Small intestine (tissue), 16 donors: ENCODE measurements at places on chromosomes 13 and 19. TPM values are rescaled to one million over a fixed set of nuclear protein-coding genes. Genes with fewer than 3 reads are reported as not detected.

GRCh38 chr13:110263888-110264287 is 43.1 kb downstream of the COL4A1 start:
- no peaks in the 10 kb centered on the region for H3K36me3 ChIP-seq
- H3K4me3 ChIP-seq, result no peak overlapping the region
- H3K27ac ChIP-seq, result peak overlapping the region; percentile 32
- no peaks in the 10 kb centered on the region for H3K27me3 ChIP-seq

GRCh38 chr13:110311443-110312338 is 4.6 kb downstream of the COL4A2 start:
- peak overlapping the region; percentile 7 for H3K4me3 ChIP-seq
- H3K4me1 ChIP-seq, result peaks cover 32% of the 10 kb centered on the region
- peak overlapping the region; percentile 71 for H3K27ac ChIP-seq
- no peaks in the 10 kb centered on the region for H3K36me3 ChIP-seq
- DNase-seq, result no peak

DNA sequence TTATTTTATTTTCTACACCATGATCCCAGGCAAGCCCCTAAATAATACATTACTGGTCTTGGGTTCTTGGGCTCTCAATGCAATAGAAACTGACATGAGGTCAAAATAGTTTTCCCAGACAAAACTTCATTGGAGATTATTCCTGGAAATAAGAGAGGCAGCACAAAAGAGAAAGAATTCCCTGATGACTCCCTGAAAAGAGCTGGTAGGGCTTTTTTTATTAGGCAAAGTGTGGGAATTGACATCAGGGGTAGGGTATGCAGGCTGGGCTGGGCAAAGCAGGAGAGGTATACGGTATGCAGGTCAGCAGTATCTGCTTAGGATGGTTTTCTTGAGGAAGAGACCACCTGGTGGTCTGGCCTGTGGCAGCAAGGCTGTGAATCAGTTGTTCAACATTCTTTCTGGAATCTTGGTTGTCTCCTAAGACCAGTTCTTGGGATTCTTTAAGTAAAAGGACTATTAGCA is 9.3 kb upstream of the IGFL3 start:
- H3K36me3 ChIP-seq, result no peaks in the 10 kb centered on the region
- no peaks in the 10 kb centered on the region for H3K4me1 ChIP-seq

DNA sequence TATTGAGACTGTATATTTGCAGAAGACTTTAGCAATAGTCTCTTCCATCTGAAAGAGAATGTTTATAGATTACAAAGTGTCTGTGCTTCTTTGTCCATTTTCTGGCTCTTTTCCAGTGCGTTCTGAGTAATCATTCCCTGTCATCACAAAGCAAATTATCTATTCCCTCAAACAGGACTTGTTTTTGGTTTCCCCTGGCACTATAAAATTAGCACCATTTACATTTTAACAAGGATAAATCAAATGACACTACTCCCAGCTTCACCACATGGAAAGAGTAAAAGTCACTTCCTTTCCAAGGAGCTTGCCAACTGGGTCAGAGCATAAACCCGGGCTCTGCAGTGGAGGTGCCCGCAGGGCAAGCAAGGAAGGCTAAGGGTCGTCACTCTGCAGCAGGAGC is 88.1 kb downstream of the SHISA2 start:
- H3K27me3 ChIP-seq, result no peaks in the 10 kb centered on the region
- DNase-seq, result no peak
- no peaks in the 10 kb centered on the region for H3K4me1 ChIP-seq
- H3K4me3 ChIP-seq, result no peak overlapping the region
- H3K36me3 ChIP-seq, result no peaks in the 10 kb centered on the region

DNA sequence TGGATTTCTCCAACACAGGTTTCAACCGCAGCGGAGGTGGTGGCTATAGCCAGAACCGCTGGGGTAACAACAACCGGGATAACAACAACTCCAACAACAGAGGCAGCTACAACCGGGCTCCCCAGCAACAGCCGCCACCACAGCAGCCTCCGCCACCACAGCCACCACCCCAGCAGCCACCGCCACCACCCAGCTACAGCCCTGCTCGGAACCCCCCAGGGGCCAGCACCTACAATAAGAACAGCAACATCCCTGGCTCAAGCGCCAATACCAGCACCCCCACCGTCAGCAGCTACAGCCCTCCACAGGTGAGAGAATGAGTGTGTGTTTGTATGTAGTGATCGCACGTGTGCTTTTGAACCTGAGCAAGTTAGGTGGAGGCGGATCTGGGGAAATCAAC is 6.0 kb upstream of the CCDC97 start:
- H3K36me3 ChIP-seq, result peaks cover 36% of the 10 kb centered on the region
- no peak for DNase-seq
- peaks cover 11% of the 10 kb centered on the region for H3K4me1 ChIP-seq
- H3K27ac ChIP-seq, result no peak overlapping the region

ANKRD24 gene
- 1.6 TPM for polyA plus RNA-seq

DNA sequence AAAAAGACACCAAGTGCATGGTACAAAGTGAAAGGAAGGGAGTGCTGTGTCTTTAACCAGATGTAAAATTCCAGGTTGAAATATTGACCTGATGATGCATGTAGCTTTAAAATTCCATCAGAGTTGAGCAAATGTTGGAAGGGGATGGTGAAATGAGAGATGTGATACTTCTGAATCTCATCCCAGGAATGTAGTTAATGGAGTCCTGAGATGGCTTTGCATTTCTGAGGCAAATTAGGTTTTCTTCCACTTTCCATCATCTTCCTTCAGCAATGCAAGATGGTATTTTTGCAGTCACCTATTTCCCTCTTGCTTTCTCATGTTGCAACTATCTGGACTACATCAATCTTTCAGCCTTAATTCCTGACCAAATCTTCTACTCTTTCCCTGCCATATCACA is 194.1 kb upstream of the MIR17HG start:
- no peaks in the 10 kb centered on the region for H3K27me3 ChIP-seq
- no peak overlapping the region for H3K4me3 ChIP-seq
- no peaks in the 10 kb centered on the region for H3K4me1 ChIP-seq
- H3K36me3 ChIP-seq, result no peaks in the 10 kb centered on the region
- DNase-seq, result no peak

DNA sequence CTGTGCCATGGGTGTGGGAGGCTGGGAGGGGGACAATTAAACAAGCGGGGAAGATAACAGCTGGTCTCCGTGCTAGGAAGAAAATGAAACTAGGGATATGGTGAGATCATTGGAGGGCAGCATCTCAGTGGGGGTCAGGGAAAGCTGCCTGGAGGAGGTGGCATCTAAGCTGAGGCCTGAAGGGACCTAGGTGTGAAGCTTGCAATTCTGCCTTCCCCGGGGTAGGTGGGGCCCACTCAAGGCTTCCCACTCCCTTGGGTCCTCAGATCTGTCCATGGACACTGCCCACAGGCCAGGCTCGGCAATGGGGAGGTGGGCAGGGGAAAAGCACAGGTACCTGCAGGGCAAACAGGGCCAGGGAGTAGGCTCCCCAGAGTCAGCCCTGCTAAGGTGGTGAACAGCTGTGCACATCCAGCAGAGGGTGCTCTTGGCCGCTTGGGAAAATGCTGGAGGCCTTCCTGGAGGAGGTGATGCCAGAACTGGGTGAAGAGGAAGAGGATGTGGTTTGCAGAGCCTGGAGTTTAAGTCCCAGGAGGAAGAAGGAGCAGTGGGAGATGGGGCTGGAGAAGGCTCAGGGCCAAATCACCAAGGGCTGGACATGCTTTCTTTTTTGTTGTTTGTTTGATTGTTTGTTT is 25.7 kb upstream of the CCNE1 start:
- no peaks in the 10 kb centered on the region for H3K36me3 ChIP-seq
- H3K27ac ChIP-seq, result no peak overlapping the region
- H3K4me3 ChIP-seq, result no peak overlapping the region
- H3K4me1 ChIP-seq, result no peaks in the 10 kb centered on the region

TMEM143 gene
- 5.9 TPM for polyA plus RNA-seq

- no peak overlapping the region for H3K4me3 ChIP-seq
- no peaks in the 10 kb centered on the region for H3K27me3 ChIP-seq
- DNase-seq, result no peak
These were observed 149.7 kb upstream of the SPACA7 start for GRCh38 chr13:112226320-112227002.

DNA sequence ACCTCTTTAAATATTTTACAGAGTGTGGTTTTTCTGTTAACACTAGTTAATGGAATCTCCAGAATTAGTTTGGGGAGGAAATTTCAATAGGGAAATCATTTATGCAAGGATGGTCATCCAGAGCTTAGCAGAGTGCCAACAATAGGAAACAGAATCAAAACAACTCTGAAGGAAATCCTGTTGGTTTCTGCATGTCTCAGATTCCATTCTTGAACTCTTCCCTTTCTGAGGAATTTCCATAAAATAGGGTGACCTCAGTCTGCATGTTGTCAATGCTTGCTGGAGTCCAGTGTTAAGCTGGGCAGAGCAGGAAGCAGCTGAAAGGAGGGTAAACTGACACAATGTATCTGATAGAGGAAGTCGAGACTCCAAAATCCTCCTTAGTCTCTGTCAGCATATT is 16.9 kb downstream of the CBY2 start:
- H3K36me3 ChIP-seq, result no peaks in the 10 kb centered on the region
- no peaks in the 10 kb centered on the region for H3K27me3 ChIP-seq
- DNase-seq, result no peak
- H3K27ac ChIP-seq, result no peak overlapping the region
- H3K4me3 ChIP-seq, result no peak overlapping the region

DNA sequence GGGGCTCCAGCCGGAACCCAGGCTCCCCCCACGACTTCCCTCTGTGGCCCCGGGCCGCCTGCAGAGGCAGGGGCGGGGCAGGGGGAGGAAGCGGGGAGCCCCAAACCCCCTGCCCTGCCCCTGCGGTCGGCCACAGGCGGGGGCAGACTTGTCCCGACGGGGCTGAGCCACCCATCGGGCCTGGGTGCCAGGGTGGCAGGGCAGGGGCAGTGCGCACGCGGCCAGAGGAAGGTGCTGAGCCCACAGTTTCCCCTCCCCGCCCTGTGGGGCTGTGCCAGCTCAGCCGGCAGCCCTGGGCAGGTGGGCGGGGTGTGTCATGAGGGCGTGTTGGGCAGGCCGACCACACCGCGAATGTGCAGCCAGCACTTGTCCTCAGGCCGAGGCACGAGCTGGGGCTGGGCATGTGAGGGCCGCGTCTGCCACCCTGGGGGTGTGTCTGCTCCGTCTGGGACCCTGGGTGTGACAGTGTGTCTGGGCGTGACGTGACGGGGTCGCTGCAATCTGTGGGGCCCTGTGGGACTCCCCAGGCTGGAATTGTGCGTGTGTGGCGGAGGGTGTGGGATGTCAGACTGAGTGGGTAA is 17.7 kb downstream of the CCDC97 start:
- peak overlapping the region; percentile 21 for H3K4me3 ChIP-seq
- H3K27me3 ChIP-seq, result no peaks in the 10 kb centered on the region
- DNase-seq, result peak; percentile 80
- no peaks in the 10 kb centered on the region for H3K36me3 ChIP-seq
- no peaks in the 10 kb centered on the region for H3K4me1 ChIP-seq

NUDT15 gene
- polyA plus RNA-seq, result 33.9 TPM

- no peak overlapping the region for H3K27ac ChIP-seq
- no peak overlapping the region for H3K4me3 ChIP-seq
- no peaks in the 10 kb centered on the region for H3K4me1 ChIP-seq
- no peak for DNase-seq
- no peaks in the 10 kb centered on the region for H3K36me3 ChIP-seq
These were observed 718.8 kb upstream of the SGCG start for GRCh38 chr13:22461854-22462490.
